ENCODE measurements at places on chromosomes 6 and 20. TPM values are rescaled to one million over a fixed set of nuclear protein-coding genes. Genes with fewer than 3 reads are reported as not detected.

GRCh38 chr6:39887692-39888450, 46.4 kb downstream of the MOCS1 start:
- no peak for DNase-seq

Gene BEND6
- total RNA-seq: 0.48 TPM

Gene GPSM3
- total RNA-seq: 213 TPM

DNA sequence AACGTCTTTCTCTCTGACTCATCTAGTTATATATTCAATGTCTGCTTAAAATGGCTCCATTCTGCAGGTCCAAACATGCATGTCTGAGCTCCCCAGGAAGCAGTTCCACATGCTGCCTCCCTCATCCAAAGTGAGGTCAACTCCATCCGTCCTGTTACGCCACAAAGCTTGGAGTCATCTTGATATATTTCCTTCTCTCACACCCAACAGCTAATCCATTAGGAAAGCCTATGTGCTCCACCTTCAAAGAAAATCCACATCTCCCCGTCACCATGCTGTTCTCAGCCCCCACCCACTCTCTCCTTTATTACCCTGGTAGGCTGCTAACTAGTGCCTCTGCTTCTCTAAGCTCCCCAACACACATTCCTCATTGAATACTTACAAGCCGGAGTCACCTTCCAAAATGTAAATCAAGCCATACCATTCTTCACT, 130.2 kb upstream of the SYNDIG1 start:
- DNase-seq: no peak

- DNase-seq: peak; percentile 19
Measured at GRCh38 chr6:4647414-4648365, 128.5 kb upstream of the CDYL start.

GRCh38 chr6:13830803-13831202, 16.4 kb upstream of the MCUR1 start:
- no peak for DNase-seq

Gene CTAGE9
- total RNA-seq: not detected

Gene CFAP61
- total RNA-seq: not detected

GRCh38 chr20:62774762-62775161, 21.5 kb upstream of the MRGBP start:
- no peak for DNase-seq

Gene PPIL6
- 0.17 TPM for total RNA-seq

Gene NRN1
- total RNA-seq: 2.5 TPM

GRCh38 chr20:46296526-46297250, 11.6 kb downstream of the CDH22 start:
- DNase-seq: no peak

DNA sequence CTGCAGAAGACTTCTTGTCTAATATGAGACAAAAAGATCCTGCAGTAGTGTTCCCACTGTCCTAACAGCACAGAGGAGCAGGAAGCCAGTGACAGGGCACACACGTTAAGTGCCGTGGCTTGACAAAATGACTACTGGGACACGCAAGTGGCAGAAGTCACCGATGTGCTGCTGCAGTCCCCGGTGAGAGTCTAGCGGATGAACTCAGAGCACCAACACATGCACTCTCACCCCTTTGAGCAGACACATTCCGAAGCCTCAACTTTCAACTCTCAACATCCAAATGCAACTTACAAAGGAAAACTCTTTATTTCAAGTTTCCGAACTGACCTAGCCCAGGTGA, 898 bp downstream of the LAMA4 start:
- DNase-seq: no peak

GRCh38 chr6:158066136-158066781, 84.6 kb downstream of the SYNJ2 start:
- no peak for DNase-seq

Gene CYP21A2
- 1.1 TPM for total RNA-seq

DNA sequence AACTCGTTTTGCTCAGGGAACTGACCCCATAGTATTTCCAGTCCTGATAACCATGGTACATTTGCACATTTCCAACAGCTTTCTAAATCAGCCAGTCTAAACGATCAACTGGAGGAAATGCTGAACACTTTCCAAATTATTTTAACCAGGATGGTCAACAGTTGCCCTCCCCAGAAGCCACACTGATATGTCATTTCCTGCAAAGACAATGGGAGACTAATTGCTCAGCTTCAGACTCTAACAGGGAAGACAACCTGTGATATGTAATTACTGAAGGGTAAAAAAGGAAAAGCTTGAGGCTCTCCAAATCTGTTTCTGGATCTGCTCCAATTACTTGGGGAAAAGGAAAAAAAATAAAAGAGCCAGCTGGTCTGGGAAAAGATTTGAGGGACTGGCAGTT, 88.8 kb downstream of the FYN start:
- no peak for DNase-seq

- DNase-seq: no peak
Measured at GRCh38 chr6:156107624-156108101, 652.0 kb upstream of the NOX3 start.

Gene TBCC
- 24.3 TPM for total RNA-seq

DNA sequence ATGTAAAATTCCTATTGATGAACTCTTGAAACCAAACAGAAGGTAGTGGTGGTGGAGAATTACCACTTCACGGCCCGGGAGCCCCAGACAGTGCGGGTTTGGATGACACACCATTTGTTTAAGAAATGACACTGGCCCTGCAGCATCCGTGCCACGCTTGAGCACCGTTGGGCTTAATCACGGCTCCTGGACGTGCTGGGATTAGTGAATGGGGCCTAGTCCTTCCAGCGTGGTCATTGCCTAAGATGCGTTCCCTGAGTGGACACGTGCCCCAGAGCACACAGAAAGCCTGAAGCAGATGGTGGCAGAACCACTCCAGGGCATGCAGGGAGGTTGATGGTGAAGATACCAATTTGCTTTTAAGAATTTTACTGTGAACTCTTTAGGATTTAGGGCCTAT, 14.5 kb downstream of the STX16 start:
- no peak for DNase-seq

GRCh38 chr6:80328652-80329051, 222.2 kb downstream of the BCKDHB start:
- no peak for DNase-seq

GRCh38 chr20:32316667-32317066, 39.2 kb downstream of the KIF3B start:
- DNase-seq: no peak

DNA sequence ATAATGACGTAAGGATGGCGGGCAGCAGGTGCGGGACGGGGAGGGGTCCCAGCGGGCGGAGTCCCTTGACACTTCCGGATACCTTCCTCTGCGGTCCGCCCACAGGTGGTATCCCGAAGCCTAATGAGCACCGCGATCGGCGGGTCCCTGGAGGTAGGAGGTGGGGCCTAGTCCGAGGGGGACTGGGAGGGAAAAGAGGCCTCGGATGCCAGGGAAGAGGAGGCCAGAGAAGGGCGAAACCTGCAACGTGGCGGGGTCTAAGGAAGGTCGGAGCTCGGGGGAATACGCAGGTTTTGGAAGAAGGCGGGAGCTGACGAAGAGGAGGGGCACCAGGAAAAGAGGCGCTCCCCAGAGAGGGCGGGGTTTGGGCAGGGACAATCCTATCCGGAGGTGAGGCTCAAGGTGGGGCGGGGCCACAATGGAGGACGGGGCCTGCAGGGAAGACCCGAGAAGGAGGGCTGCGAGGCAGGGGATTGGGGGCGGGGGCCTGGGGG, 3.7 kb downstream of the PRSS16 start:
- DNase-seq: peak; percentile 84

DNA sequence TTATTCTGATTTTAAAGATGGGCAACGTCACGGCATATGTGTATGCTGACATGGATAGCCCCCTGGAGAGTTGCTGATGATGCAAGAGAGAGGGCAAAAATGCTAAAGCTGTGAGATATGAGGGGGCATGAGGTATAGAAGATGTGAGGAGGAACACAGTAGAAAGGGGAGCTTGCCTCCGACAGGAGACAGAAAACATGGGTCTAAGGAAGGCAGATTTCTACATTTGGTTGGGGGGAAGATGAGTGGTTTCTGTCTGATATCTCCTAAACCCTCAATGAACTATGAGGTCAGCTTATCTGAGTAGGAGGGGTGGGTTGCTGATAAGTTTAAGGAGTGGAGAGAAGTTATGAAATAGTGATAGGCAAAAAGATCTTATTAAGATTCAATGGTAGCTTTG, 6.0 kb downstream of the RNF24 start:
- no peak for DNase-seq

DNA sequence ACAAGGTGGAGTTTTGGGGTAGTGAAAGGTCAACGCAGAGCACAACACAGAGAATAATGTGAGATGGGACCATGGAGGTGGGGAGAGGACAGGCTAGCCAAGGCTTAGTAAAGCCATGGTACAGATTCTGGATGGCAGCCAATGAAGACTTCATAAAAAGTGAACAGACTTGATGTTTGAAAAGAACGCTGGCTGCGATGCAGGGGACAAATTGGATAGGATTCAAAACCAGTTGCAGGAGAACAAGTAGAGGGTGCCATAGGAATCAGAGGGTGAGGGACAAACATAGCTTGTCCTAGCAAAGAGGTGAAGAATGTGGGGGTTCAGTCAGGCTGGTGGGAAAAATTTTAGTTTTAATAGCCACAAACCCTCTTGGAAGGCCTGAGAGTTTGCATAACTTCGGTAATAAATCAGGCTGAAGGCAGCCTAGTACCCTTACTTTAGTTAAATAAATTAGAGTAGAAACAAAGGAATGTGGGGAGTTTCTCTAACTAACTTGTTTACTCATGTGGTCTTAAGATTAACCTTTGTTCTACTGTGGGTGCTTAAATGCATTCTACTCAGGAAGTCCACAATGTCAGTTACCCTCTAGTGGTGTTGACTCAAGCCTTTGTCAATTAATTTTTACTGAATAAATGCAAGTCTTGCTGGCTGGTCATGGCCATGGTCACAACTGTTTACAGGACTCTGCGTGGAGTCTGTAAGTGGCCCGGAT, 216.4 kb downstream of the C6orf118 start:
- DNase-seq: no peak

- no peak for DNase-seq
Measured at GRCh38 chr6:82066991-82067411, 180.5 kb downstream of the IBTK start.

GRCh38 chr6:16095180-16095579, 33.7 kb upstream of the MYLIP start:
- no peak for DNase-seq

- no peak for DNase-seq
Measured at GRCh38 chr6:44401138-44401537, 13.6 kb downstream of the CDC5L start.

Gene LIME1
- 13.4 TPM for total RNA-seq

DNA sequence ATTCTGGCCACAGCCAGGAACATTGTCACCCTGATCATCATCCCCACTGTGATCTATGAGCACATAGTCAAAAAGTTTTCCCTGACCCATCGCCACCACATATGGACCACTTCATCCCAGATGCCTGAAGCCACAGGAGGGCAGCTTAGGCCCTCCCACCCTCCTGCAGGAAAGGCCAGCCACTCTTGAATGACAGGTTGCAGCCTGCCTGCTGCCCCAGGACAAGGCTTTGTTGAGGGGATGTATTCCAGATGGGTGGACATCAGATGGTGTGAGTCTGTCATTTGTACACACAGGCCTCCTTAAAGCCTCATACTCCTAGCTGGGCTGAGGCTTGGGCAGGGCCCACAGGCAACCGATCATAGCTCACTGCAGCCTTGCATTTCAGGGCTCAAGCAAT, 30.8 kb downstream of the DPPA5 start:
- no peak for DNase-seq

GRCh38 chr6:66159937-66160336, 452.9 kb upstream of the EYS start:
- no peak for DNase-seq

- no peak for DNase-seq
Measured at GRCh38 chr6:35065441-35065800, 75.7 kb downstream of the TCP11 start.

Gene CGA
- total RNA-seq: not detected

GRCh38 chr6:11042750-11043377, 1.2 kb downstream of the ELOVL2 start:
- DNase-seq: no peak

DNA sequence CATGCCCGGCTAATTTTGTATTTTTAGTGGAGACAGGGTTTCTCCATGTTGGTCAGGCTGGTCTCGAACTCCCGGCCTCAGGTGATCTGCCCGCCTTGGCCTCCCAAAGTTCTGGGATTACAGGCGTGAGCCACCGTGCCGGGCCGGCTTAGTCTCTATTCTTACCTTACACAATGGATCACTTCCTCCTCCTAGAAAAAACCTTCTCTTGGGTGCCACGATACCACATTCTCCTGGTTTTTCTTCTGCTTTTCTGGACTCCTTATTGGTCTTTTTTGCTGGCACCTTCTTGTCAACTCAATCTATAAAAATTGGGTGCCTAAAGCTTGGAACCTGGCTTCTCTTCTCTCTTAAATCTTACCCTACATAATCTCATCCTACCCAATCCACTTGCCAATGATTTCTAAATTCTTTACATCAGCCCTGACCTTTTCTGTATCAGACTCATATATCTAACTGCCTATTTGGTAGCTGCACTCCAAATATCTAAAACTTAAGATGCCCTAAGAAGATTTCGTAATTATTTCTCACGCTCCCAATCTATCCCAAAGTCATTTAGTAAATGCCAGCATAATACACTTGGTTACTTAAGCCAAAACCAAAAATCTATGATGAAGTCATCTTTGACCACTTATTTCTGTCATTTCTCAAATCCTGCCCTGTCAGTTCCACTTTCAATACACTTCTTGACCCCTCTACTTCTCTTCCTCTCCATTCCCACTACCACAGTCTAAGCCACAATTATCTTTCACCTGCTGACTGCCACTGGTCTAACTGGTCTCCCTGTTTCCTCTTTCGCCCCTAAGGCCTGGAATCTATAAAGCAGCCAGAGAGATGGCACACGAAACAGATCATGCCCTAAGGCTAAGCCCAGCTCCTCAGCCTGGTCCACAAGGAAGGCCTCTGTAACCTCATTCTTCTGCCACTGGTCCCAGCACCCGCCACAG, 43.2 kb downstream of the ELMO2 start:
- no peak for DNase-seq

- DNase-seq: no peak
Measured at GRCh38 chr6:23006656-23007055, 437.3 kb downstream of the HDGFL1 start.

- DNase-seq: no peak
Measured at GRCh38 chr6:43953794-43954310, 173.4 kb downstream of the MRPL14 start.

Gene GSTA1
- not detected for total RNA-seq

Gene SAPCD1
- 18.0 TPM for total RNA-seq

DNA sequence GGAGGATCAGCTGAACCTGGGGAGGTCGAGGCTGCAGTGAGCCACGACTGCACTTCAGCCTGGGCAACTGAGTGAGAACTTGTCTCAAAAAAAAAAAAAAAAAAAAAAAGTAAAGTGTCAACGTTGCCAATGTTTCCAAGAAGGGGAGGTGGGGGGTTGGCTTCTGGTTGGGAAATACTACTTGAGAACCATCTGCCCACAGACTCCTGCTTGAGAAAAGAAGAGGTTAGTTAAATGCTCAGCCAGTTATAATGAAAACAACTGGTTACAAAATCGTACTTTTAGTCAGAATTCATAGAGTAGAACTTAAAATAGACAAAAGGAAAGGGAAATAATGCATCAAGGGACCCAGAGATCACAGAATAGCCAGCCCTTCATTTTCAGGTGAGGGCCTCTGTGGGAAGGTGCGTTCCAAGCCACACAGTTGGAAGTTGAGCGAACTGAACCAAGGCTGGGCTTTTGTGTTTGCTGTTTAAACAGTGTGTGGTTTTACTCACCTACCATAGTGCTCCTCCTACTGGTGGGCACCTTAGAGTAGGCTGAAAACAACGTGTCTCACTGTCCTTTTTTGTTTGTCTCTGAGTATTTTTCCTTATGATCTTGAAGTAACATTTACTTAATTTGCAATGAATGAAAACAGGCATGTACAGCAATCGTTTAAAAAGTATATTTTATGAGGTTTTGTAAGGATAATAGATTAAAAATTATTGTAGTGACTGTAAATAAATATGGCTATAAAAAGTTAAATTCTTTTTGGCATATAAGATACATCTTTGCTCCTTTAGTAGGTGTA, 200.7 kb downstream of the BCAS1 start:
- peak; percentile 74 for DNase-seq

Data from activated T-cell treated with anti-CD3 and anti-CD28 coated beads, Interleukin-2, amount 50 U/mL, for 72 hours (primary cell).